ENCODE measurements at places on chromosomes 7 and 10.

DNA sequence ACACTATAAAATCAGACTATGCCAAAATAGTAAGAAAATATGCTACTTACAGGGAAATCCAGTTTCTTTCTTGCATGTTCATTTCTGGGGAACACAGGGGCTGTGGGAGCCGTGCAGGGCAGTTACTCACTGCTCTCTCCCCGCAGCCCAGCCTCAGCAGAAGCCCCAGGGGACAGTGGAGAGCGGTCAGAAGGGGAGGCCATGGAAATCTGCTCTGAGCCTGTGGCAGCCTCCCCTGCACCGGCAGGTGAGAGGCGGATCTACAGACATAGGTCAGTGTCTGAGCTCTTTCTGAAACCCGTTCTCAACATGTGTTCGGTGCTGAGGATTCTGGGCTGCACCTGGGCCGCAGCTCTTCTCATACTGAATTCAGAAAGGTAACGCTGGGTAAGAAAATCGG is 2.9 kb downstream of the ZNF511 start:
- H3K36me3 ChIP-seq, result peaks cover 31% of the 10 kb centered on the region
- no peaks in the 10 kb centered on the region for H3K27me3 ChIP-seq
- H3K4me1 ChIP-seq, result peaks cover 27% of the 10 kb centered on the region

- peaks cover 25% of the 10 kb centered on the region for H3K27me3 ChIP-seq
- ATAC-seq, result no peak
- peak overlapping the region; percentile 95 for H3K27ac ChIP-seq
- peaks cover 28% of the 10 kb centered on the region for H3K4me1 ChIP-seq
Measured at GRCh38 chr10:101043363-101043707, 12.3 kb downstream of the SFXN3 start.

- ATAC-seq, result no peak
- H3K27me3 ChIP-seq, result peaks cover 27% of the 10 kb centered on the region
- H3K27ac ChIP-seq, result no peak overlapping the region
- H3K4me1 ChIP-seq, result peaks cover 5% of the 10 kb centered on the region
- no peak overlapping the region for H3K4me3 ChIP-seq
- no peaks in the 10 kb centered on the region for H3K36me3 ChIP-seq
Measured at GRCh38 chr7:50637725-50638643, 72.8 kb upstream of the DDC start.

DNA sequence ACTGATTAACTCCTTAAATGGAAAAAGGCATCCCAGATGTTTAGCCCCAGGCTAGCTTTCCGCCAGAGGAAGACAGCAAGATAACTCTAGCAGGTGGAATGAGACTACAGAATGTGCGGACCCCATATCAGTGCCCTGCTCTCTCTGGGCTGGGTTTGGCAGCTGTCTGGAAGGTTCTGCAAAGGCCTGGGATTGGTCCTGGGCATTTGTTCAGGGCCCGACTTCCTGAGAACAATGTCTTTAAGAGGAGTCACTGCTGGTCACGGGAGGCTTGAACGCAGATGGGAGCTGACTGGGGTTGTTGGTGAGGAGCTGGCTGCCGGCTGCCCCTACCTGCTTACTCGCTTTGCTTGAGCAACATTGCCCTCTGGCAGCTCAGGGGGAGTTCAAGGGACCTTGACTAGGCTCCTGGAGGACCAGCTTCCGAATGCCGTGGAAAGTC is 130.6 kb upstream of the BTBD16 start:
- H3K4me3 ChIP-seq, result no peak overlapping the region
- ATAC-seq, result no peak
- no peak overlapping the region for H3K27ac ChIP-seq
- no peaks in the 10 kb centered on the region for H3K4me1 ChIP-seq
- no peaks in the 10 kb centered on the region for H3K36me3 ChIP-seq

- peak overlapping the region; percentile 83 for H3K27ac ChIP-seq
- peaks cover 16% of the 10 kb centered on the region for H3K36me3 ChIP-seq
- no peaks in the 10 kb centered on the region for H3K27me3 ChIP-seq
- peaks cover 77% of the 10 kb centered on the region for H3K4me1 ChIP-seq
- ATAC-seq, result no peak
Measured at GRCh38 chr10:12353399-12354242, 4.3 kb downstream of the CAMK1D start.

DNA sequence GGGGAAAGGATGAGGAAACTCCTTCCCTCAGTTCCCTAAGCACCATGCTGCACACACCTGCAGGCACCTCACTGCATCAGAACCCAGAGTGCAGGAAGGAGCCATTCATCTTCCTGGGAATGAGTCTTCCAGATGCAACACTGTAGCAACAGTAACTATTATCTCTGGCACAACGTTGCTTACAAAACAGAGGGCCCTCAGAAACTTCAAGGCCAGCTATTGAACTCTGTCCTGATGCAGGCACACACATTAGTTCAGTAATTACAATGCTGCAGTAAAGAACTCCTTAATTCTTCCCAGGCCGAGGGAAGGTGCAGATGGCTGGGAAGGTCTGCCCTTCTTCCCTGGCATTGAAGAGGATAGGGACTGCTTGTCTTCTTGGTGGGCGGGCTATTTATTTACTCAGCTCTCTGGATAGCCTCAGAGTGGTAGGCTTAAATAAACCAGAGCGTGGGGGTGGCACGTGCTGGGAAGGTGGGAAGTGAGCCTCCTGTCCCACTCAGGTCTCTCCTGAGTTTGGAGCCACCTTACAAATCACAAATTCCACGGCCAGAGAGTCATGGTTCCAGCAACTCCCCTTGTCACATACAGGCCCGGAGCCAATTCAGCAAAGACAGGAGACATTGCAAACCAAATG is 125.1 kb upstream of the JCAD start:
- peaks cover 9% of the 10 kb centered on the region for H3K27me3 ChIP-seq
- no peaks in the 10 kb centered on the region for H3K36me3 ChIP-seq
- peaks cover 6% of the 10 kb centered on the region for H3K4me1 ChIP-seq
- H3K4me3 ChIP-seq, result no peak overlapping the region
- no peak for ATAC-seq

GRCh38 chr7:119711104-119711503 is 561.9 kb upstream of the KCND2 start:
- no peak overlapping the region for H3K4me3 ChIP-seq
- H3K27ac ChIP-seq, result no peak overlapping the region
- H3K36me3 ChIP-seq, result no peaks in the 10 kb centered on the region
- no peaks in the 10 kb centered on the region for H3K27me3 ChIP-seq

GRCh38 chr10:21364196-21365114 is 161.0 kb downstream of the SKIDA1 start:
- peaks cover 8% of the 10 kb centered on the region for H3K27me3 ChIP-seq
- H3K36me3 ChIP-seq, result no peaks in the 10 kb centered on the region
- H3K4me1 ChIP-seq, result no peaks in the 10 kb centered on the region
- no peak overlapping the region for H3K27ac ChIP-seq
- ATAC-seq, result no peak

GRCh38 chr10:123669886-123670285 is 3.7 kb downstream of the GPR26 start:
- H3K4me1 ChIP-seq, result no peaks in the 10 kb centered on the region
- H3K27me3 ChIP-seq, result peaks cover 66% of the 10 kb centered on the region
- no peak overlapping the region for H3K4me3 ChIP-seq
- no peak for ATAC-seq
- H3K27ac ChIP-seq, result no peak overlapping the region

- ATAC-seq, result peak; percentile 61
- H3K27ac ChIP-seq, result peak overlapping the region; percentile 85
- H3K36me3 ChIP-seq, result no peaks in the 10 kb centered on the region
- H3K27me3 ChIP-seq, result no peaks in the 10 kb centered on the region
Measured at GRCh38 chr10:68301790-68302502, 29.9 kb upstream of the HNRNPH3 start.

GRCh38 chr7:548401-548800 is 28.8 kb upstream of the PDGFA start:
- H3K36me3 ChIP-seq, result peaks cover 19% of the 10 kb centered on the region
- H3K4me1 ChIP-seq, result no peaks in the 10 kb centered on the region
- H3K4me3 ChIP-seq, result no peak overlapping the region
- no peak overlapping the region for H3K27ac ChIP-seq

- no peak overlapping the region for H3K27ac ChIP-seq
- no peaks in the 10 kb centered on the region for H3K36me3 ChIP-seq
- no peak overlapping the region for H3K4me3 ChIP-seq
Measured at GRCh38 chr7:157558516-157558874, 221.7 kb downstream of the DNAJB6 start.

GRCh38 chr7:94656658-94656924 is 658 bp upstream of the SGCE start:
- H3K4me3 ChIP-seq, result peak overlapping the region; percentile 93
- no peak for ATAC-seq
- H3K4me1 ChIP-seq, result peaks cover 10% of the 10 kb centered on the region
- peak overlapping the region; percentile 73 for H3K27ac ChIP-seq
- no peaks in the 10 kb centered on the region for H3K36me3 ChIP-seq

- H3K27me3 ChIP-seq, result peaks cover 16% of the 10 kb centered on the region
- H3K4me3 ChIP-seq, result no peak overlapping the region
- H3K36me3 ChIP-seq, result peaks cover 27% of the 10 kb centered on the region
- no peaks in the 10 kb centered on the region for H3K4me1 ChIP-seq
- ATAC-seq, result no peak
Measured at GRCh38 chr7:128275681-128276080, 34.6 kb downstream of the LEP start.

- H3K27me3 ChIP-seq, result no peaks in the 10 kb centered on the region
- H3K36me3 ChIP-seq, result peaks cover 76% of the 10 kb centered on the region
- H3K4me1 ChIP-seq, result peaks cover 18% of the 10 kb centered on the region
- no peak for ATAC-seq
Measured at GRCh38 chr10:109862041-109862440, 61.3 kb downstream of the XPNPEP1 start.

DNA sequence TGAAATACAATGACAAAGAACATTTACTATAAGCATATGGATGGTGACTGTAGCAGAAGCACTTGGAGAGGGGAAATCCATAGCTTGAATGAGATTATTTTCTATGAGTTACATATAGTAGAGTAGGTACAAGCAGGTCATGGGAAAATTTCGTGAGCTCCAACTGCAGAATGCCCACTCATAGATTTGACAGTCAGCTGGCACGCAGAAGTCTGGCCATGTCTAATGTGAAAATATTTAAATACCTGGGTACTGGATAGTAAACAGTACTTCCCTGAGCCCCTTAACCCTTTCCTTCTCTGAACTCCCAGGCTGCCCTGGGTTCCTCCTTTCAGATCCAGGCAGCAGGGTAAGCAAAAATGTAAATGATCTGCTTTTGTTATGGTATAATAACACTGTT is 209.7 kb downstream of the OTUD1 start:
- H3K27ac ChIP-seq, result no peak overlapping the region
- H3K27me3 ChIP-seq, result no peaks in the 10 kb centered on the region
- no peaks in the 10 kb centered on the region for H3K4me1 ChIP-seq

DNA sequence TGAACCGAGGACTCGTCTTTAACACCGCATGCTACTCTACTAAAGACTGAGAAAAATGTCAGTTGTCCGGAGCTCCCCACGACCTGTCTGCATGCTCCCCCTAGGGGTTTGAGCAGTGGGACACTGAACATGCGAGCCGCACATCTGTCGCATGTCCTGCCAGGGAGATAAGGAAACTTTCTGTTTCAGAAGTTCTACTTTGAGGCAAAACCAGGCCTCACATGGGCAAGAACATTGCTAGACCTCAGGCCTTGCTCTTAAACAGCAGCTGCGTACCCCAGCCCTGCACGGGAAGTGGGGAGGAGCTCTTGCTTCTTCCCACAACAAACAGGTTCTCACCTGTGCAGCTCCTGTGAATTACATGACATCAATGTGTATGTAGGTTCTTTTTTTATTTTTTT is 30.3 kb upstream of the HERPUD2 start:
- peak overlapping the region; percentile 40 for H3K4me3 ChIP-seq
- no peaks in the 10 kb centered on the region for H3K36me3 ChIP-seq
- peak overlapping the region; percentile 97 for H3K27ac ChIP-seq
- peak; percentile 58 for ATAC-seq

DNA sequence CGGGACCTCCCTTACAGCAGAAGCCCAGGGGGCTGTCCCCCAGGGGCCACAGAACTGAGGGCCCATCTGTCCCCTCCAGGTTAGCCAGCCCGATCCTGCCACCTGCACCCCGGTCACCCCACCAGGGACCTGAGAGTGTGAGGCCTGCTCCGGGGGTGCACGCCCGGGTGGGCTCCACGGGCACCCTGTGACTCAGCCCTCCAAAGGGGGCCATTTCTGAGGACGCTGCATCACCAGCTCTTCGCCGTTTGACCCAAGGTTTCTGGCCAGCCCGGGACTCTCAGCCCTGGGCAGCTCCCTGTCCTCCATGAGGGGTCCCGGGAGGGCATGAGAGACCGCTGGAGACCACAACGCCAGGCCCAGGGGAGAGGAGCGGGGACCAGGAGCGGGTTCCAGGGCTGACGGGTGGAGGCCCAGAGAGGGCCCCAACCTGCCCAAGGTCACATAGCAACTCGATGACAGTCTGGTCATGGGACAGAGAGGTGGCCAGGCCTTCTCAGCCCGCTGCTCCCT is 79.3 kb downstream of the ELFN1 start:
- H3K4me1 ChIP-seq, result peaks cover 25% of the 10 kb centered on the region
- peaks cover 31% of the 10 kb centered on the region for H3K27me3 ChIP-seq

DNA sequence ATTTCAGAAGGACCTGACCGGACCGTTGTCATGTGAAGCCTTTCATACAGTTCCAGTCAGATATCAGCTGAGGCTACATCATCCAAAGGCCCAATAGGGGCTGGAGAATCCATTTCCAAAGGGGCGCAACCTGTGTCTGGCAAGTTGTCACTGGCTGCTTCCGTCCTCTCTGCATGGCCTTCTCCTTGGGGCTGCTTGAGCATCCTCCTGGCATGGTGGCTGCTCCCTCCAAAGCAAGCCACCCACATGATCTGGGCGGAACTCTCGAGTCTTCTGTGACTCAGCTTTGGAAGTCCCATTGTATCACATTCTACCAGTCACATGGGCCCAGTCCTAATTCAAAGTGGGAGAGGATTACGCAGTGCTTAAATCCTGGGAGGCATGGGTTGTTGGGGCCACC is 207.0 kb upstream of the SHH start:
- no peaks in the 10 kb centered on the region for H3K27me3 ChIP-seq
- H3K36me3 ChIP-seq, result no peaks in the 10 kb centered on the region
- no peak overlapping the region for H3K4me3 ChIP-seq
- no peaks in the 10 kb centered on the region for H3K4me1 ChIP-seq
- H3K27ac ChIP-seq, result no peak overlapping the region

- H3K4me3 ChIP-seq, result no peak overlapping the region
- no peak overlapping the region for H3K27ac ChIP-seq
- no peaks in the 10 kb centered on the region for H3K36me3 ChIP-seq
Measured at GRCh38 chr7:4129481-4130122, 552.5 kb upstream of the FOXK1 start.

DNA sequence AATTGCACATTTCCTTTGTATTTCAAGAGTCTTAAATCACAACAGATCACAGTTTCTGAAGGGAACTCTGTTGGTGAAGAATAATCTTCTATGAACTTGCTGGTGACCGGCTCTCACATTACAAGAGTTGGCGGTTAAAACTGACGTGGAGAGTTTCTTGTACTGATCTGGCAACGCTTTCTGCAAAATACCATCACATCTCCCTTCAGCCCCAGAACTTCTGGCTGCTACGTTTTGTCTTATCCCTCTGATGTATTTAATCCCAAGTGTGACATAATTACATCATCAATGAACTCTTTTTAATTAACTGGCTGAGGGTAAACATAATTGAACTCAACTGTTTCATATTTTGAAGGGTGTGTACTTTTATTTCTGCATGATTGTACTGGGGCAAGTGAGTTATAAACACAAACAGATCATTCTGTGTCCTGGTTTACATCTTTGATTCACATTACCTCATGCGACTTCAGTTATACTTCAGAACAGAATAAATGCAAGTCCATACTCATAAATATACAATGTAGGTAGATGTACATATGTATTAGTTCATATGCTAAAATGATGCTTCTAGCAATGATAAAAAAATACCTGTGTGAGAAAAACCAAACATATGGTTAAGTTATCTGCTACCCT is 105.1 kb upstream of the NPVF start:
- no peaks in the 10 kb centered on the region for H3K4me1 ChIP-seq
- H3K36me3 ChIP-seq, result no peaks in the 10 kb centered on the region
- ATAC-seq, result no peak

GRCh38 chr10:22367471-22367870 is 22.2 kb downstream of the SPAG6 start:
- peaks cover 18% of the 10 kb centered on the region for H3K4me1 ChIP-seq
- no peaks in the 10 kb centered on the region for H3K27me3 ChIP-seq
- no peaks in the 10 kb centered on the region for H3K36me3 ChIP-seq
- no peak for ATAC-seq
- no peak overlapping the region for H3K27ac ChIP-seq

All from stimulated activated memory B cell treated with anti-CD40 and anti-IgM and Interleukin-4, amounts not matched to agents 10 μg/mL and 1 μg/mL and 100 μg/mL, for 72 hours (primary cell).